Effector CD4-positive, alpha-beta T cell (primary cell): ENCODE measurements at places on chromosomes 1 and 21.

GRCh38 chr1:89527750-89528381, 3.2 kb downstream of the LRRC8B start:
- no peak for DNase-seq

DNA sequence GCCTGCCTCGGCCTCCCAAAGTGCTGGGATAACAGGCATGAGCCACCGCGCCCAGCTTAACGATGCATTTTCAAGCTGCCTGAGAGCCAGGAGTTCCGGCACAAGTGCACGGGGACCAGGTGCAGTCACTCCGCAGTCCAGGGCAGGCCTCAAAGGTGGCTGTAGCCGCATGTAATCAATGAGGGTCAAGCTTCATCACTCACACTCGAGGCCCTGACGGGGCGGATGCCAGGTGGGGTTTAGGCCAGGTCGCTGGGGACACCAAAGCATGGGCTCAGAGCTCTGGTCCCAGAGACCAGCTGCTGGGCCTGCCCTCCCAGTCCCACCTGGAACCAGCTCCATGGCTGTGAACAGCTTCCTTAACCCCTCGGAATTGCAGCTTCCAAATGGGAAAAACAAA, 26.1 kb upstream of the GPR153 start:
- no peak for DNase-seq

GRCh38 chr1:184604152-184604900, 150.3 kb downstream of the EDEM3 start:
- DNase-seq = no peak

DNA sequence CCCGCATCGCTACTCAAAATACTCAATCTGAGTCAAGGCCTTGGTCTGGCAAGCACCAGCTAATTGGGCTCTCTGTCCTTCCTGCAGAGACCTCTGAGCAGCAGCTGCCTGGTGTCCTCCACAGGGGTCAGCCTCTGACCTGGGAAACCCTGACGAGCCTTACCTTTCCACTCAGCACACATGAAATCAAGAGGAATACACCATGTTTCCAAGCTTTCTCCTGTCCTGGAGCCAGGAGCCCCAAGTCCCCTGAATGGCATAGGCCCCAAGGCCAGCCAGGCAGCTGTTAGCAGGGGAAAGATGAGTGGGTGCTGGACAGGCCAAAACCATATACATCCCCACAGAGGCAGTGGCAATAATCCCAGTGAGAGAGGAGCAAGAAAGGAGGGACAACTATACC, 27.2 kb upstream of the TSPEAR start:
- no peak for DNase-seq

- DNase-seq = no peak
Observed at GRCh38 chr1:29029667-29030066, 94.0 kb downstream of the TMEM200B start.

DNA sequence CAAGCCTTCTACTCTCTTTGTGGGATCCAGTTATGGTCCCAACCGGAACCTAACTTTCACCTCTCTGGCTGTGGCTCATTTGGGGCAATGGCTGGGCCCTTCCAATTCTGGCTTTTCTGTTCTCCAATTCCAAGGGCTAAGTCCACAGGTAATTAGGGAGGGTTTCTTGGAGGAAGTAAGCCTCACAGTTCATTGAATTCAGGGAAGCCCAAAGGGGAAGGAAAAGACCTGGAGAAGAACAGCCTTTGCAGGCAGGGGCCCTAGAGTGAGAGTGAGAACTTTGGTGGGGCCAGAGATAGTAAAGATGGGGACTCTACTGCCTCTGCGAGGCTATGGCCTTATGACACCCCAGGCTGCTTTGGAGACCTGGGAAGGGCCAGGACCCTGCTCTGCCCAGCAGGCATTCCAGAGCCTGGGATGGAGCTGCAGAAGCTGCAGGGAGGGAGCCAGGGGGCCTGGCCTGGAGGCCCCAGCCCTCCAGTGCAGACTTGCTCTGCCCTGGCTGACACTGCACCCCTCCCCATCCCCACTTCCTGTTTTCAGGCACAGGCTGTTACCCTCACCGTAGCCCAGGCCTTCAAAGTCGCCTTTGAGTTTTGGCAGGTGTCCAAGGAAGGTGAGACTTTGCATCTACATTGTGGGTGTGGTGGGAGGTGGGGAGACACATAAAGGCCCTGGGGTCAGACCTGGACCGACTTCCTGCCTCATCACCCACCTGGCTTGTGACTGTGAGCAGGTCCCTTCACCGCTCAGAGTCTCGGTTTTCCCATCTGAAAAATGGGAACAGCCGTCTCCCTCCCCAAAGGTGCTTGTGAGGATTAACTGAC, 18.9 kb downstream of the LDLRAP1 start:
- DNase-seq = peak; percentile 78
